ENCODE measurements at places on chromosomes 4 and X.

- no peak for DNase-seq
Observed at GRCh38 chr4:169416997-169417396, 146.2 kb upstream of the SH3RF1 start.

GRCh38 chr4:101969965-101970364 lies 179.4 kb downstream of the BANK1 start:
- no peak for DNase-seq

- no peak for DNase-seq
Observed at GRCh38 chr4:126191536-126191935, 876.8 kb downstream of the FAT4 start.

DNA sequence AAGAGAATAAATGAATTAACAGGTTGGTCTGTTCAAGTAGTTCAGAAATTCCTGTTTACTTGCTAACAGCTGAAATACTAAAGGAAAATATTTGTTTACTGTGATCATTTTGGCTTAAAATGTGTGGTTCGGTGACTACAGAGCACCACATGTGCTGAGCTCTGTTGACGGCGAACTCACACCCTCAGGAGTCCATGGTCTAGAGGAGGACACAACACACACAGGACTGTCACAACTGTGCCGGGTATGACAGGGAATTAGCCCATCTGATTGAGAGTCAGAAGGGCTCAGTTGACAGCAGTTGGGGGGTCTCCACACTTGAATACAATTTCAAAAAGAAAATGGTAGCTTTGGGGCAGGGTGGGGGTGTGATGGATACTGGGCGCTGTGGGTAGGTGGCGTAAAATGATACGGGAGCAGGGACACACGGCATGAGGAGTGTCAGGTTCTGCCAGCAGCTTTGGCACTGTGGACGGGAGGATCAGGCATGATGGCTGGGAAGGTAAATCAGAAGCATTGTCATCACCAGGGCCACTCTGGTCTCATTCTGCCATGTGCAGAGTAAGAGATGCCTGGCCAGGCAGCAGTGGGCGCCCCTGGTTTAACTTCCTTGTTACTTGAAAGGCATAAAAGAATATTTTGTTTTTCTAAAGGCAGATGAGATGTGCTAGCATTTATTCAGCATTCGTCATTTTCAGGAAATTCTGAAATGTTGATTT lies 33.3 kb downstream of the CLDN22 start:
- no peak for DNase-seq

- no peak for DNase-seq
Observed at GRCh38 chrX:12991575-12991974, 16.7 kb downstream of the TMSB4X start.

- no peak for DNase-seq
Observed at GRCh38 chrX:131316260-131316659, 27.2 kb upstream of the IGSF1 start.

- DNase-seq = no peak
Observed at GRCh38 chr4:147683188-147683591, 773 bp downstream of the PRMT9 start.

DNA sequence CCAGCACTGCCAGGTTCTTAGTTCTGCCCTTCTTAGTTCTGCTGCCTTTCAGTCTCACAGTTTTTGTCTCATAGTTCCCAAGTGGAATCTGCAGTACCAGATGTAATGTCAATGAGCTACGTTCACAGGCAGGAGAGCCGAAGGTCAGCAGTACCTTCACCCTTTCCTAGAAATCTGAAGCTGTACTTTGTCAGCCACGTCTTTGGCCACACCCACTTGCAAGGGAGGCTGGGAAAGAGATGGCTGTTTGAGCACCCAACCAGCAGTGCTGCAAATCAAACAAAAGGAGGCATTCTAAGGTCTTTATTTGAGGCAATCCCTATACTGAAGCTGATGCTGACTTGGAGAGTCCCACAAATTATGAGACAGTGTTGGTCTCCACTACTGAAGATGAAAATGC lies 199.1 kb upstream of the NPY2R start:
- DNase-seq = no peak

GRCh38 chr4:78120144-78120880 lies 63.2 kb downstream of the FRAS1 start:
- DNase-seq = no peak

DNA sequence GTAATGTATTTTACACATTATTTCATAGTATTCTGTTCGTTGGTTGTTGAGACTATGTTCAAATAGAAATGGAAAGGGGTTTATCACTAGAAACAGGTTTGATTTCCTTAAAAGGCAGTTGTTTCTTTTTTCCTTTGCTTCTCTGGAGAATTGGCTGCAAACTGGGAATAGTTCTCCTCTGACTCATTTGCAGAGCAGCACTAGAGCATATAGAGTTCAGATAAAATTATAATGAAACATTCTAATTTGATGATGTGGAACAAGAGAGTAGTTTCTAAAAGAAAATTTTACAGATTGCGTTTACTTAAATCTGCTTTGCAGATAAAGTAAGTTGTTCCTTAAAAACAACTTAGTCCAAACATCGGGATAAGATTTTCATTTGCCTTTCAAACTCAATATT lies 29.7 kb downstream of the SYNPO2 start:
- peak; percentile 84 for DNase-seq

- peak; percentile 56 for DNase-seq
Observed at GRCh38 chr4:156169011-156169410, 215.3 kb upstream of the CTSO start.

DNA sequence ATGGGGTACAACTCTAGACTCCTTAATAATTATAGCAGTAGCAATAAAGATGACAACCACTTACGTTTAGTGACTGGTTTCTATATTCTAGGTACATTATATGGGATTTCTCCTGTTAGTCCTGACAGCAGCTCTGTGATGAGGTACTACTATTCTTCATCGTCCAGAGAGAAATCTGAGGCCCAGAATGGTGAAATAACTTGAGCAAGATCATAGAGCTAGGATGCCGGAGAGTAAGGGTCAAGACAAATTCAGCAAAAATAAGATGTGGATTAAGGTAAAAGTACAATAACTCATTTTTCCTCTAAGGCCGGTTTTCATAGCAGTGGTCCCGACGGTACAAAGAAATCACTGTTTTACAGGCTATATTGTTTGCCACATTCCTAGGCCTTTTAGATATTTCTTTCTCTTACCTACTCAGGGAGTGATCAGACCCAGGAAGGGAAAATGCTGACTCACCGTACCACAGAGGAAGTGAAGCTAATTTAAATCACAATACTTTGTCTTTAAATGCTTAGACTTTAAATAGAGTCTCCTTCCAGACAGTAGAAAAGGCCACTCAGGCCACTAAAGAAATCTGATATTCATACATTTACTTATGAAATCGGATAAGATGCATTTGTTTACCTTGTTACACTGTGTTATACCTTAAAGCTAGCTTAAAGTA lies 2023.0 kb upstream of the AGA start:
- no peak for DNase-seq

All from HFF-Myc (cell line).